H7 (cell line): ENCODE measurements at places on chromosomes 2 and 18.

- DNase-seq: no peak
Observed at GRCh38 chr2:121695171-121695451, 41.6 kb downstream of the NIFK start.

DNA sequence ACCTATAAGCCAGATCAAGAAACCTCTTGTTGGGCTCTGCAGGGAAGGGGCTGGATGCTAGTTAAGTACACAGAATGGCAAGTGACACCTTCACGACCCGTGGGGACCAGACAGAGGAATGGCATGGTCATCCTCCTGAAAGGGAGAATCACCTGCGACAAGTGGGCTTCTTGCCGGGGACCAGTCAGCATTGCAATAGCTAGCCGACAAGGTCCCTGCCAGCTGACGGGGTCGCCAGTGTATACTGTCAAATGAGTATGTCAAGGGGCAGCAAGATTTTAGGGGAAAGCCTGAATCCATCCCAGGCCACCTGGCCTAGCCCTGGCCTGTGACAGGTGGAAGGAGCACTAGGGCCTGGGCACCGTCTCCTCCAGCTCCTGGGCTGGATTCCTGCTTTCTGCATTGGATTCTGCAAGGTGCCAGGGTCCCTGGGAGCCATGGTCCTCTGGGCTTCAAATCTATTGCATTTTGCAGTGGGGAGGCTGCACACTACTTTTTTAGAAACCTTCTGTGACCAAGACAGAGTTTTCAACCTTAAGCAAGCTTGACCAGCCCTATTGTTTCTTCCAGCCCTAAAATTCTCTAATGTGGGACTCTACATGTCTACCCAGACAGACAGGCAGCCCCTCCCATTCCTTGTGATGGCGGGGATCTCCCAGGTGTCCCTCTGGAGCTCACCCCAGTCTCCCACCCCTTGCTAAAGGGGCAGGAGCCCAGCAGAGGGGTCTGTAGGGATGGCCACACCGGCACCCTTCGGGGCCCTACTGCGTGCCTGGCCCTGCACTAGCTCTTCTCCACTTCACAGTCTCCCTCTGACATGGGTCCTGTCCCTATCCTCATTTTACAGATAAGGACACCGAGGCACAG, 178.5 kb downstream of the GLI2 start:
- DNase-seq: no peak

DNA sequence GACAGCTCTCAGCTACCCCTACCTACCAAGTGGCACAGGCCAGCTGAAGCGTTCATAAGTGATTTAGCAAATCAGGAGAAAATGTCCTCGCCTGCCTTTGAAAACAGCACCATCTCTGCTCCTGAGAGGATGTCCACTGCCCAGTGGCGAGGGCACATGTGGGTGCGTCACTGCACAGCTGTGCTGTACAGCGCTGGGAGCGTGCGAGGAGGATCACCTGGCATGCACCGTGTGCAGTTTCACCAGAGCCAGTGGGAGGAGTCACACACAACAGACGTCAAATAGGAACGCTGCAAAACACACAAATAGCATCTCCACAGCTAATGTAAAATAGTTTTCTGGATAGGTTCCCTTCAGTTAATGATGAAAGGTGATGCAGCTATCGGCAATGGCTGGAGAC, 154.1 kb downstream of the HDAC4 start:
- no peak for DNase-seq

- no peak for DNase-seq
Observed at GRCh38 chr18:58997811-58998337, 133.2 kb downstream of the ZNF532 start.

GRCh38 chr2:99380376-99381010, 43.3 kb downstream of the EIF5B start:
- DNase-seq: no peak

- DNase-seq: no peak
Observed at GRCh38 chr2:150465703-150466569, 21.5 kb downstream of the RND3 start.

DNA sequence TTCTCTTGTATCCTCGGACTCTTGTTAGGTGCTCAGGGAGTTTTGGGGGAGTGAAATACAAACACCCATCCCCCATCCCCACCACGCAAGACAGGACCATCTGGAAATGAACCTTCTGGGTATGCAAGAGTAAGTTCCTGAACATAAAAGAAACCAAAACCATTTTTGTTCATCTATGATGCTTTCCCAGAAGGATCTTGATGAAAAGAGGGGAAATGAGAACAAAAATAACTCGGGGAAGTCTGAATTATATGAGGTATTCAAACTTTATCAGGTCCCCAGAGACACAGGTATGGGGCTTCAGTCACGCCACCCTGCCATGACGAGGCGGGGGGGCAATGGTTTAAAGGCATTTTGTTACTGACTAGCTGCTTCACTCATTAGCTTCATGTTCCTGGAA, 68.6 kb upstream of the DNMT3A start:
- DNase-seq: no peak

- DNase-seq: peak; percentile 36
Observed at GRCh38 chr2:73823916-73824523, 4.7 kb upstream of the STAMBP start.

GRCh38 chr2:239444626-239445577, 44.1 kb upstream of the HDAC4 start:
- DNase-seq: peak; percentile 16

DNA sequence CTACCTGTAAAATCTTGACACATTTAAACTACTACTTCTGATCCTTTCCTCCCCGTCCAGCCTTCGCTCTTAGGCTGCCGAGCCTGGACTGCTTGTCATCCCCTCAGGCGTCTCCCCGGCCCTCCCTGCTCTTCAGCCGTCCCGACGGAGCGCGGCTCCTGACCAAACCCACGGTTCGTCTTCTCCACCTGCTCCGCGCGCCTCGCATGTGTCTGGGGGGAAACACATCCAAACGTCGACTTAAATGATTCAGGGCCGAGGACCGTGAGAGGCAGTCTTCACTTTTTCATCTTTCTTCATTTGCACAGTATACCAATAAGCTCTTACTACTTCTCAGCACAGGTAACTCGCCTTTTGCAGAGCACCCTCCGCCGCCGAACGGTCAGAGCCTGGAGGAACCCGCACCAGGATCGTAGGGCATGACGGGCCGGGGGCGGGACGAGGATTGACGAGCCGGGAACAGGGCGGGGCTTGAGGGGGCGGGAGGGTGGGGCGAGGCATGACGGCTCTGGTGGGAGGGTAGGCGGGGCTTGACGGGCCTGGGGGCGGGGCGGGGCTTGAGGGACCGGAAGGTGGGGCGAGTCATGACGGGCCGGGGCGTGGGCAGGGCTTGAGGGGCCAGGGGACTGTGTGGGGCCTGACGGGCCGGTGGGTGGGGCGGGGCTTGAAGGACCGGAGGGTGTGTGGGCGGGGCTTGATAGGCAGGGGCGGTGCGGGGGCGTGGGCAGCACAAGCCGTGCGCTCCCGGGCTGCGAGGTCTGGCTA, at the start of gene SEH1L:
Gene SEH1L (plus strand): TSS at position 727 of the 765 bp plus-strand sequence. CDS start 111 bp downstream, outside the sequence.
- DNase-seq: peak; percentile 99

DNA sequence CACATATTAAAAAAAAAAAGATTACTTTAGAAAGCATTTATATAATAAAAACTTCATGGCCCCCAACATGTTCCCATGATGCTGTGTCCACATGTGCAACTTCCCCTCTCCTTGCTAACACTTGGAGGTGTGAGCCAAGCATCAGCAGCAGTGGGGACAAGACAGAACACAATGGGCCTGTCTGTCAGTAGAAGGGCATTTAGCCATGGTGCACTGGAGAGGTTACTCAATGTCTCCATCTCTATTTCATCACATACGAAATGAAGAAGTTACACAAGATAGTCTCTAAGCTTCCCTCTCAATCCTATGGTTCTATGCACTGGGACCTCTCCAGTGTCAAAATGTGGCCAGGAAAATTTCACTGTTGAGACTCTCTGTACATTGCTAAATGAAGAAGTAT, 2.5 kb downstream of the VIT start:
- DNase-seq: no peak

DNA sequence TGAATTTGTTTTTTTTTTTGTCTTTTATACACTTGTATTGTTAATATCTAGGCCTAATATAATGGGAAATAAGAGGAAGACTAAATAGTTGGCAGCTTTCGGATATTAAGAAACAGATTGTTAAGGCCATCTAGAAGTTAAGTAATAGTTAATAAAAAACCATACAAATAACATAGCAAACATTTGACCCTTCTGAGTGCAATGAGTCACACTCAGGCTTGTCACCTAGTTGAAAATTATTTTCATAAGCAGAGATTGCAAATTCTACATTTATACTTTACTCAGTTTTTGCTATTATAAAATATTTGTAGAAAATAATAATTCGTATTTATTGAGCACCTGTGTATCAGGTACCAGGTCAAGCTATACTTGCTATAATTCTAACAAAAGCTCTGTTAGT, 2.4 kb downstream of the NUP35 start:
- DNase-seq: no peak

DNA sequence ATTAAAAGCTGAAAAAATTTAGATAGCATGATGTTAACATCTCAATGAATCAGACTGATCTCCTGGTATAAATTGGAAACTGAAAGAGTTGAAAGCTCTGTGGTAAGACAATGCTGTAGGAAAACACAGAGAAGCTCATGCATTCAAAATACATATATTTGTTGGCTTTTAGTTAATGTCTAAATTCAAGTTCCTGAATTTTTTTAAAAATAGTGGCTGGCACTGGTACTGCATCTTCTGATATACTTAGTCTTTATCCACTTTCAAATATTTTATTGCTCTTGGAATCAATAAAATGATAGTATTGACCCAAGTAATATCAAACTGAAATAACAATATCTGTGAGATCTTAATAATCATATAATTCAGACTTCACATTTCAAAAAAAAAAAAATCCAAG, 151.4 kb upstream of the FIGN start:
- DNase-seq: no peak

- no peak for DNase-seq
Observed at GRCh38 chr2:187547353-187547979, 6.8 kb downstream of the TFPI start.

DNA sequence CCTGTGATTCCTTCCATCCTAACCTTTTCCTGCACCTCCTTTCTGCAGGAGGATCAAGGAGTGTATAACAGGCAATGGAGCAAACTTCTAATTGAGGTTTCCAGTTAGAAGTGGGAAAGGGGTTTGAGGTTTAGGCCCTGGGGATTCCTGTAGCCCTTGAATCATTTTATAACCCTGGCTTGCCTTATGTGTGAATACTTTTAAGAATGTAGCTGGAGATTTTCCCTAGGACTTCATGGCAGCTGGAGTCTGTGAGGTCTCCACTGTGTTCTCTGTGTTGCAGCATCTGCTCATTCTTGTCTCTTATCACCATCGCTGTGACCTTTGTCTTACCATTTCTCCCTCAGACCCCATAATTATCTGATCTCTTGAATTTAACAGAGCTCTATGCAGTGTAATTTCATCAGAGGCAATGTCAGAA, 370.2 kb upstream of the SLC14A2 start:
- no peak for DNase-seq

DNA sequence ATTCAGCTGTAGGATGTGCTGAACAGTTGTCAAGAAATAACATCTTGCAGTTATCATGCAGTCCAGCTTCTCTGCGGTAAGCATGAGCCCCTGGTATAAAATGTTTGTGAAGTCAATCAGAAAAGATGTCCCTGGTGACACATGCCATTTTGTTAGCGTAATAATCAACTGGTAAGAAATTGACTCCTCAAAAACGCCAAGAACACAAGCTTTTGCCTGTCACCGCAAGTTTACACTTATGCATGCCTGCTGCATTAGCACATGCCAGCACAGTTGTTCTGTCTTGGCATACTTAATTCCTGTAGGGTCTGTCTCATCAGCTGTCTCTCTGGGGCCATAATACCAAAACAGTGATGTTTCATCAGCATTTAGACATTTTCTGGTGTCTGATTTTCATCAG, 524.8 kb upstream of the DSEL start:
- no peak for DNase-seq

DNA sequence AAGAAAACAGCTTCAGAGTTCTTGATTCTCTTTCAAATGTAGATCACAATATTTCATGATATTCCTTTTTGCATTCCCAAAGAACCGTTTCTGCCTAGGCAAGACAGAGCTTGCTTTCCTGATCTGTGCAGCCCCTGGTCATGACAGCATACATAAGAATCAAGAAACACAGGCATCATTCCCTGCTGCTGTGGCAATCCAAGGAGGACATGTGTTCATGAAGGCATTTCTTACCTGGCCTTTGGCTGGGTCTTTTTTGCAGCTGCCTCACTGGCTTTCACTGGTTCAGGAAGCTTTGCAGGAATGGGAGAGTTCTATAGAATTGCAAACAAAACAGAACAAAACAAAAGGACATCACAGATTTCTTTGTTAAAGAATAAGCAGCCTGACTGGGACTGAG, 87.6 kb upstream of the NFU1 start:
- no peak for DNase-seq

DNA sequence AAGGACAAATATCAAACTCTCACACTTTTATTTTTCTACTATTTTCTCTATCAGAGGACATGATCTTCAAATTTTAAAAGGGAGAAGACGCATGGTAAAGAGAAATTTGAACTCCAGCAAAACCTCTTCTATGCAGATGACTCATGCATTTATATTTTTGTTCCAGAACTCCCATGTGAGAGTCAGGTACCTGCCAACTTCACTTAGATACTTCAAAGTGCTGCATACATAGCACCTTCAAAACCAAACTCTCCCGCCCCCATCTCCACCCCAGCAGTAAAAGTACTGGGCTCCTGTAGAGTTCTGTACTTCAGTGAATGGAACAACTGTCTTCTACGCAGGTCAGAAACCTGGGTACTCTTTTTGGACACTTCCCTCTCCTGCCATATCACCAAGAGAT, 398.3 kb downstream of the TGIF1 start:
- no peak for DNase-seq

- no peak for DNase-seq
Observed at GRCh38 chr2:174439950-174440349, 44.4 kb downstream of the SCRN3 start.

DNA sequence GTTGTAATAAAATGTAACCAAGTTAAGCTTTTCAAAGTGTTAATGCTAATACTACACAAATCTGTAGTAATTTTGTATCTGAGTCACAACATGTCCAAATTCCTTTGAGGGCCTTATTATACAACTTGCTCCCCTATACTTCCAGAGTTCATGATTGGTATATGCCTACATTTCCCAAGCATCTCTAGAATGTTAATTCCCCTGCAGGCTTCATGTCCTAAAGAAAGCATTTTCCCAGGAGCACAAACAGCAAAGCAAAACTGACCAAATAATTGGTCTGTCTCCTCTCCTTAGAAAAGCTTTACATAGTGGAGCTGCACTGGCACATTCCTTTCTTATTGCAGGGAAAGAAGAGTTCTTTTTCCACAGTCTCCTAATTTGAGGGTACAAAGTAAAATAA, 3.7 kb downstream of the ALS2 start:
- no peak for DNase-seq

DNA sequence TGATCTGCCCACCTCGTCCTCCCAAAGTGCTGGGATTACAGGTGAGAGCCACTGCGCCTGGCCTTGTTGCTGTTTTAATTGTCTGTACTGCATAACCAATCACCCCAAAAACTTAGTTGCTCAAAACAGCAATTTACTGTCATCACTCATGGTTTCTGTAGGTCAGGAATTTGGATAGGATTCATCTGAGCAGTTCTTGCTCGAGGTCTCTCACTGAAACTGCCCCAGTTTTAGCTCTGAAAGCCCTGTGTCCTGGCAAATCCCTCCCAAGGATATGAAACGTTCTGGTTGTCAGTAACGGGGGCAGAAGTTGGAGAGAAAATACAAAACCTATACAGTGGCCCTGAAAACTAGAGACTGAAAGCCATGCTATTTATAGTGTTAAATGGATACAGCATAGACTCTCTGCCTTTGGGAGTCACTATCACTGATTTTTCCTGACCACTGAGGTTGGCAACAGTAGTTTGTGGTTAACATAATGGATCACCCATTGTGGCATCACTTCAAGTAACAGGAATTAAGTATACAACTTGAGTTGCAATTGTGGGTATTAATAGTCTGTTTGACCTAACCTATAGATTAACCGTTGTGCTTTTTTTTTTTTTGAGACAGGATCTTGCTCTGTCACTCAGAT, 27.2 kb upstream of the ERICH2 start:
- DNase-seq: no peak
